ENCODE measurements at places on chromosomes 6 and 20.

DNA sequence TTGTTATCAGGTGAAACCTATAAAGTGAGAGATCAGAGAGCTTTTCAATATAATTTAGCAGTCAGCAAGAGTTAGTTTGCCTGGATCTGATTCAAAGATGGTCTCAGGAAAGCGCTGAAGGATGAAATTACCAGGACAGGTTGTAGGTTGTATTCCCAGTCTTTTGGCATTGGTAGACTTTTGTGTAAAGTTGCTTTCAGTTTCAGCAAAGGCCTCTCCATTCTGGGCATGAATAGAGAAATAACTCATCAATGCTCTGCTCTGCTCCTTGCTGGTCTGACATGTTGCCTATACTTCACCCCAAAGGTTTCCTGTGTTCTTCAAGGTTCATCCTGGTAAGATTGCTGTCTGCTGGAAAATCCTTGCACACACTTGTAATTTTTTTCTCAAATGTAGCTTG, 714.8 kb downstream of the EPM2A start:
- DNase-seq, result no peak

DNA sequence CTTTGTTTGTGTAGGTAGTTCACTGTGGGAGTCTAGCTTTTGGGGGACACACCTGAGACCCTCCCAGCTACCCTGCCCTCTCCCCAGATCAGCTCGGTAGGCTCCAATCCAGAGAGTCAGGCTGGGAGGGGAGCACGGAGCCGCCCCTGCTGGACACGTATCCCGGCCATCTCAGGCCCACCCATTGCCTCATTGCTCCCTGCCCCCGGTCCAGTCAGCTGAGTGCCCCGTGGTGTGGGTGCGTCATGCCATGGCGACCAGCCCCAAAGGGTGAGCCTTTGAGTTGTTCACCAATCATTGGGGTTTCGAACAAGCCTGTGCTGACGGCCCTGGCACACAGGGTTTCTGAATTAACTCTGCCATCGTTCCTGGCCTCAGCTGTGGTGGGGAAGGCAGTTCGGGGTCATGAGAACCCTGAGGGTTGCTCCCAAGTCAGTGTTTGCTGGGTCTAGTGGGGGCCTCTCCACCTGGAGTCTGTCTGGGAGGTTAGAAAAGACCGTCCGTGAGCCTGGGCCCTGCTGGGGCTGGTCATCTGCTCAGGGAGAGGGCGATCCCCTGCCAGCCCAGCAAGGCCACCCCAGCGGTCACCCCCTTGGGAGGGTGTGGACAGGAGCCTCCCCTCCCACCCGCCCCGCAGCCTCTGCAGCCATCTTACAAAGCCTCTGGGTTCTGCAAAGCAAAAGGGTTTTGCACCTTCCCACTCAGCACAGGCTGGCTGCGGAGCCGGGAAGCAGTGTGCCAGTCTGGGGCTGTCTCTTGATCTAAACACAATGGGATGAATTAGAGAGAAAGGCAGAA, 34.5 kb downstream of the NTSR1 start:
- no peak for DNase-seq

DNA sequence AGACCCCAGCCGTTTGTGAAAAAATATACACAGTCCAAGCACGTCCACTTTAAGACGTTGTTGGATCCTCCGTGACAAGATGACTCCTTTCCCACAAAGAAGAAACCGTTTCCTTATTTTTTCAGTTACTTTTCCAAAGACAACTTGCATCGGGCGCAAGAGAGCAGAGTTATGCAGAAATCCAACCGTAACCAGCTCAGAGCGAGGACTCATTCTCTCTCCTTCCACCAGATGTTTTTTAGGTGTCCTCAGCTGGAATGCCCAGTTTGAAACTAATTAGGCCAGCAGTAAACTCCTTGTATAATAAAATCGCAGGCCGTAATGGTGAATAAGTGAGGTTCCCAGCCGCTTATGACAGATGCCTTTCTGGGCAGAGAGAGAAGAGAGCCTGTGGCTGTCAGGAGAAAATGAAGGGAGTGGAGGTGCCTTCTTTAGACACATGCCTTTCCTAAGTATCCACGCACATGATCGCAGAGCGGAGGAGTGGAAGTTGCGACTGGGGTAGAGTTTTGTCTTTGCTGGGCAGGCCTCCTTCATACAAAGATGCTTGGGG, 2.8 kb downstream of the EYA2 start:
- no peak for DNase-seq

- no peak for DNase-seq
These were observed 30.0 kb downstream of the WRNIP1 start for GRCh38 chr6:2795162-2795561.

DNA sequence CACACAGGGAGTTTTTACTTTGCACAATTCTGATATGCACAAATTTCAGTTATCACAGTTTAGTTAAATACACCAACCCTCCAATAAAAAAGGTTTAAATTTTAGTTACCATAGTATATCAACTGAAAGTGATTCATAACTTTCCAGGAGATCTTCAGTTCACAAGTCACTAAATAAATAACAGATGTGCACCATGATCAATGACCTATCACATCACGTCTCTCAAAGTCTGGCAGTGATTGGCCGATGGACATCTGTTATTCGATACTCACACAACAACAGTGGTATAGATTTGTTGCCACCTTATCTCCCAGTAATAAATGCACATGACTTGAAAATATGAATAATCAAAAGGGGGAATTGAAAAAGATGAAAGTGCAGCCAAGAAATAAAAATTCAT, 66.8 kb upstream of the PTCHD4 start:
- DNase-seq, result no peak

DNA sequence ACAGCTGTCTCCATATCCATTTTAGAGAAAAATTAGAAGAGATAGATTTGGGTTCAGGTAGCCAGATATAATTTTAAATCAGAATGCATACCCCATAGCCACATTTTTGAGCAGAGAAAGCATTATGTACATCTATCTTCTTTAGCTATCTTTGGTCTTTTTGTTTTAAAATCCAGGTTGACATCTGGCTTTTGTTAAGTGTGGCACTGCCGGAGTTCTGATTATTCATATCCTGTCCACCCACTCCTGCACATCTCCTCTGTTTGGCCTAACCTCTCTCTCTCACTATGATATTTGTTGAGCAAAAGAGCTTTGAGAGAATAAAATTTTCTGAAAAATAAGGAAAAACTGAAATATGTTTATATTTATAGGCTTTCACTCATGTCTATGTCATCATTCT, 189.7 kb downstream of the PACRG start:
- no peak for DNase-seq

GRCh38 chr6:165059032-165059431, 250.4 kb downstream of the C6orf118 start:
- no peak for DNase-seq

- no peak for DNase-seq
These were observed 120.5 kb downstream of the TRIM27 start for GRCh38 chr6:28803337-28803709.

- no peak for DNase-seq
These were observed 3.7 kb upstream of the MMP9 start for GRCh38 chr20:46004889-46005473.

- no peak for DNase-seq
These were observed 40.0 kb downstream of the GMDS start for GRCh38 chr6:2205396-2205795.

- no peak for DNase-seq
These were observed 55.8 kb downstream of the LYRM2 start for GRCh38 chr6:89582669-89583325.

GRCh38 chr20:57022306-57022705, 244.1 kb downstream of the BMP7 start:
- no peak for DNase-seq

Measured in activated T-cell treated with anti-CD3 and anti-CD28 coated beads for 4 hours (primary cell).